ENCODE measurements at places on chromosomes 11 and 22. TPM values are rescaled to one million over a fixed set of nuclear protein-coding genes. Genes with fewer than 3 reads are reported as not detected.

The JAML gene
- not detected for total RNA-seq

The SLC16A8 gene
- not detected for total RNA-seq

The GPR83 gene
- total RNA-seq: not detected

The SYT13 gene
- total RNA-seq: not detected

The CD6 gene
- not detected for total RNA-seq

The MOGAT2 gene
- total RNA-seq: 0.07 TPM

The FOLR1 gene
- total RNA-seq: 0.50 TPM

The SMTNL1 gene
- total RNA-seq: not detected

The TRIM29 gene
- 10.2 TPM for total RNA-seq

The CREB3L1 gene
- 15.4 TPM for total RNA-seq

The CAPN1 gene
- total RNA-seq: 170 TPM

The GGTLC2 gene
- not detected for total RNA-seq

The PGA5 gene
- not detected for total RNA-seq

The CCDC89 gene
- total RNA-seq: 13.6 TPM

The HEPHL1 gene
- not detected for total RNA-seq

The DENND6B gene
- total RNA-seq: 1.2 TPM

The DLG2 gene
- 0.67 TPM for total RNA-seq
